ENCODE measurements at places on chromosomes 13 and 19. TPM values are rescaled to one million over a fixed set of nuclear protein-coding genes. Genes with fewer than 3 reads are reported as not detected.

GRCh38 chr13:27678306-27679040, 56.8 kb downstream of the POLR1D start:
- no peak overlapping the region for H3K27ac ChIP-seq
- H3K27me3 ChIP-seq: no peaks in the 10 kb centered on the region
- no peaks in the 10 kb centered on the region for H3K4me1 ChIP-seq
- H3K36me3 ChIP-seq: no peaks in the 10 kb centered on the region

DNA sequence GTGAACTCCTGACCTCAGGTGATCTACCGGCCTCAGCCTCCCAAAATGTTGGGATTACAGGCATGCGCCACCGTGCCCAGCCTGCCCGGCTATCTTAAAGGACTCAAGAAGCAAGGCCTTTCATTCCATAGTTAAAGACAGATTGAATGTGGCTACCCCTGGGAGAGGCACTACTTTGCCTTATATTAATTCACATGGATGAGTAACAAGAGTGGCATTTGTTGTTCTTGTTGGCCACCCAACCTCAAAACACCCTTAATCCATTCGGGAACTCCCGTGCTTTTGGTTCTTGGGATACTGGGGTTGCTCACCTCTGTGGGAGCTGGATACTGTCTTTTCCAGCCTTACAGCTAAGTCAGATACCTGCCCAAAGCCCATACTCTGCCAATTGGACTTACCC, 34.4 kb upstream of the ABCC4 start:
- H3K36me3 ChIP-seq: no peaks in the 10 kb centered on the region
- H3K27me3 ChIP-seq: no peaks in the 10 kb centered on the region
- no peaks in the 10 kb centered on the region for H3K4me1 ChIP-seq
- DNase-seq: no peak
- no peak overlapping the region for H3K27ac ChIP-seq
- no peak overlapping the region for H3K4me3 ChIP-seq

DNA sequence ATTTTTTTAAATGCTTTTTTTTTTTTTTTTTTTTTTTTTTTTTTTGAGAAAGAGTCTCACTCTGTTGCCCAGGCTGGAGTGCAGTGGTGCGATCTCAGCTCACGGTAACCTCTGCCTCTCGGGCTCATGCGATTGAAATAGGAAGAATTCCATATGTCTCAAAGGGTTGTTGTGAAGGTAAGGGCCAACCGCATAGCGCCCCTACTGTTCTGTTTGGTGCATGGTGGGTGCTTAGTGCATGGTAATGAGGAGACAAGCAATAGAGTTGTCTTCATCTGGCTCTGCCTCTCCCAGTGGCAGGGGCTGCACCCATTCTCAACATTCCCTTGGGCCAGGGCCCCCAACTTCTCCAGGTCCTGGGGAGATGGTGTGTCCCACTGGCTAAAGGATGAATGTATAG, 68.7 kb downstream of the RASL11A start:
- no peaks in the 10 kb centered on the region for H3K4me1 ChIP-seq
- peaks cover 15% of the 10 kb centered on the region for H3K27me3 ChIP-seq

MPV17L2 gene
- 8.2 TPM for total RNA-seq

GRCh38 chr19:2237051-2237868, 636 bp downstream of the SF3A2 start:
- DNase-seq: no peak
- H3K4me1 ChIP-seq: peaks cover 56% of the 10 kb centered on the region
- H3K36me3 ChIP-seq: peaks cover 10% of the 10 kb centered on the region
- H3K4me3 ChIP-seq: peak overlapping the region; percentile 90
- H3K27me3 ChIP-seq: no peaks in the 10 kb centered on the region

DNA sequence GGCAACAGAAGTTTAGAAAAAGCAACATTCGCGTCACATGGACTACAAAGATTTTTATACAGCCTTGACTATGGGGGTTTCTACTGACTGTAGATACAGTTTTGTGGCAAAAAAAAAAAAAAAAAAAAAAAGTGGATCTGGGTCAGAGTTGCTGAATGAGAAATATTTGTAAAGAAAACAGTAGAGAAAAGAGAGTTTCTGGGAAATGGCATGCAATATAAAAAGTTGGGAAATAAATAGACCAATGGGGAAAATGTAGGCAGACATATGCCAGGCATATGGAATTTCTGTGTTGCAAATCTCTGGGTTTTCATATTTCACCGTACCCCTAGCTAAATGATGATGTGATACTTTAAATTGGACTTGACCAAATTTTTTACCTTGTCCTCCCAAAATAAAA, 315.3 kb downstream of the EFNB2 start:
- H3K4me3 ChIP-seq: no peak overlapping the region
- H3K36me3 ChIP-seq: no peaks in the 10 kb centered on the region
- H3K27me3 ChIP-seq: no peaks in the 10 kb centered on the region
- no peaks in the 10 kb centered on the region for H3K4me1 ChIP-seq
- H3K27ac ChIP-seq: no peak overlapping the region
- DNase-seq: no peak

GRCh38 chr19:843836-844545, 3.2 kb downstream of the PRTN3 start:
- H3K27me3 ChIP-seq: peaks cover 32% of the 10 kb centered on the region
- H3K4me1 ChIP-seq: peaks cover 17% of the 10 kb centered on the region
- no peaks in the 10 kb centered on the region for H3K36me3 ChIP-seq
- H3K4me3 ChIP-seq: no peak overlapping the region

- no peaks in the 10 kb centered on the region for H3K4me1 ChIP-seq
- H3K27me3 ChIP-seq: no peaks in the 10 kb centered on the region
- peaks cover 9% of the 10 kb centered on the region for H3K36me3 ChIP-seq
- H3K4me3 ChIP-seq: no peak overlapping the region
These were observed 40.2 kb downstream of the KCNRG start for GRCh38 chr13:50055454-50055853.

DNA sequence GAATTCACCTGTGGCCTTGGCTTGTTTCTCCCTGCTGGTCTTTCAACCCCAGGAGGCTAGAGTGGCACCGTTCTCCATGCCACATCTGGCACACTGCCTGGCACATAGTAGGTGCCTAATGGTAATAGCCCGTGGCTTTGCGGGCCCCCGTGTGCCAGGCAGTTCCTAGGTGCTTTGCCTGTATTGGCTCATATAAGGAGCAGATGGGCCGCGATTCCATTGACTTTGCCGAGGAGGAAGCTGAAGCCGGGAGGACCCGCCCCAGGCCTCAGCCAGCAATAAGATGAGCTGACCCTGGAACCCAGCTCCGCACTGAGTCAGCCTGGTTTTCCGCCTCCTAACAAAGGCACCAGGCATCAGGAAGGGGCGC, 807 bp downstream of the PGLYRP1 start:
- no peak overlapping the region for H3K4me3 ChIP-seq
- no peaks in the 10 kb centered on the region for H3K36me3 ChIP-seq
- H3K4me1 ChIP-seq: no peaks in the 10 kb centered on the region
- no peak overlapping the region for H3K27ac ChIP-seq
- DNase-seq: no peak
- peaks cover 51% of the 10 kb centered on the region for H3K27me3 ChIP-seq

DNA sequence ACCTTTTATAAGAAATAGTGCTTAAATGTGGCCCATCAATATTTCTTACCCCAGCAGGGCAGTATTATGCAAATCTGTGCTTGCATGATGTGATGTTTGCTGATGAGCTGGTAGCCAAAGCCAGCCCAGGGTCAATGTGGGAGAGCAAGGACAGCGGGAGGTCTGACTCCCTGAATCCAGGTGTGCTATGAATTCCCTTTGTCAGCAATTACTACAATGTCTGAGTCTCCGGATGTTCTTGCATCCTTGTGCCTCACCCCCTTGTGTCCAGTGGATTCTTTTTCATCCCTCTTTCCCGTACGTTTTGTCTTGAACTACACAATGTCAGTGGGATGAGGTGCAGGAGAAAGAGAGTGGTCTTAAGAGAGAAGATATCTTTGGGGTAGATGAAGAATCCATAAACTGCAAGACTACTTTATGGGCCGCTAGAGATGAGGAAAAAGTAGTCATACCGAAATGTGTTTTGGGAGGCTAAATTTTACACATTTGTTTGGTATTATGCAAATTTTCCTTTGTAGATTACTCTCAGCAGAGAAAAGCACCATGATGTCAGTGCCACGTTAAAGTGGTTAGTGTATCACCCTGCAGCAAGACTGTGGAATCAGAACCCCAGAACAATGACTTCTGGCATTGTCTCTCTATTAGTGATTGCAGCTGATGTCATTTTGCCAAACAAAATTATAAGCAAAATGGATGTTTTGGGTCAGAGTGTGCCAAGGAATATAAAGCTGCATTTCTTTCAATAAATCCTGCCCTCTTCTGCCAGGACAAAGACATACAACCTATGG, 53.5 kb upstream of the TSHZ3 start:
- H3K27ac ChIP-seq: no peak overlapping the region
- no peaks in the 10 kb centered on the region for H3K4me1 ChIP-seq
- H3K4me3 ChIP-seq: no peak overlapping the region
- no peaks in the 10 kb centered on the region for H3K27me3 ChIP-seq

DNA sequence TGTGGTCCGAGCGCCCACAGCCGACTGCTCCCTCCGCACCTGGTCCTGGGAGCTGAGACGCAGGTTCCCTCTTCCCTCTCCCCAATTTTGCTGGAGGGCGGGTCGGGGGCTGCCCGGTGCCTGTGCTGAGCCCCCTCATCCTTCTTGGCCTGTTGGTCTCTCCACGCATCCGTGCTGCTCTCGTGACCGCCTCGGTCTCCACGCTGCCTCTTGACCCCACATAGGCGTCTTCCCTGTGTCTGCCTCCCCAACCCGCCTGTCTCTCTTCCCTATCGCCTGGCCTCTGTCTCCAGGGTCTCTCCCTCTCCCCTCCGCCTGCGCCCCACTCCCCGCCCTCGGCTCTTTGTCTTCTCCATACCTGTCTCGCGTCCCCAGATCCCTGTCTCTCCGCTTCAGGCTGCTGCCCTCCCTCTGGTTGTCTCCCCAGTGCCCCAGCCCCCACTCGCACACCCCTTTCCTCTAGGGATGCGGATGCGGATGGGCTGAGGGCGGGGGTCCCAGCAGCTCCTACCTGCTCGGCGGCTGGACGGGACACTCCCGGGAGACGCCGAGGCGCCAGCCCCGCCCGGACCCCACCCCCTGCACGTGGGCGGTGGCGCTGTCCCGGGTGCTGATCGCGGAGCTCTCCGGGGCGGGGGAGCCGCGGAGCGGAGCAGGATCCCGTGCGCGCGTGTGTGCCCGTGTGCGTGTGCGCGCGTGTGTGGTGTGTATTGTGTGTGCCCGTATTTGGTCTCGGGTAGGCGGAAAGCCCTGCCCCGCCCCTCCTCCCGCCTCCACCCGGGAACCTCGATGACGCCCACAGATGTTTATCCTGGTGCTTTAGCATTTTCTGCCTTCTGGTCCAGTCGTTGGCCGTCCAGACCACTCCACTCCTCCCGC, at the start of gene SYT5:
TSS of gene SYT5 (minus strand) at position 684 of the 879 bp plus-strand sequence. CDS start 1,248 bp downstream, outside the sequence.
- H3K27ac ChIP-seq: no peak within 1 kb of the TSS
- H3K4me1 ChIP-seq: peaks cover 7% of the 10 kb centered on the region
- H3K36me3 ChIP-seq: no peaks in the 10 kb centered on the region
- DNase-seq: no peak
- H3K27me3 ChIP-seq: peaks cover 89% of the 10 kb centered on the region

DNA sequence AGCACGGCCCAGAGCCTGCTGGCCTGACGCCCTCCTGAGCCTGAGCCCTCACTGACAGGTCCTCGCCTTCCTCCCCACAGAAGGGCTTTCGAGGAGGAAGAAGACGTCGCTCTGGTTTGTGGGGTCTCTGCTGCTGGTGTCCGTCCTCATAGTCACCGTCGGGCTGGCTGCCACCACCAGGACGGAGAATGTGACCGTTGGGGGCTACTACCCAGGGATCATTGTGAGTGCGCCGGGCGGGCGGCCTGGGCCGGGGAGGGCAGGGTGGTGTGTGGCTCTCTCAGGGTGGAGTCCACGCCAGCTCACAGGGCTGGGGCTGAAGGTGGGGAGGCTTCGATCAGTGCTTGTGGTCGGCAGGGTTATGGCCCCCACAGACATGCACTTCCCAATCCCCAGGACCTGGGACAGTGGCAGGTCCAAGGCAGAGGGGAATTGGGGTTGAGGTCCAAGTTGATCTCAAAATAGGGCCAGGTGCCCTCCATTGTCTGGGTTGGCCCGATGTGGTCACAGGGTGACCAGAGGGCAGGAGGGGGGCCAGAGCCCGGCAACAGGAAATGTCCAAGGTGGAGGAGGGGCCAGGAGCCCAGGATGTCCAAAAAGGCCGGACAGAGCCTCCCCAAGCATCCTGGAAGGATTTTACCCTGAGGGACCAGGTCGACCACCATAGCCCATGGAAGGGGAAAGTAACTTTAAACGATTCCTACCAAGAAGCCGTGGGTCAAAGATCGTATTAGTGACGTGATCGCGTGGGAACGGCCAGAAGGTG, 7.2 kb downstream of the TMEM255B start:
- H3K36me3 ChIP-seq: no peaks in the 10 kb centered on the region
- H3K4me1 ChIP-seq: no peaks in the 10 kb centered on the region
- DNase-seq: peak; percentile 53
- no peak overlapping the region for H3K4me3 ChIP-seq
- no peaks in the 10 kb centered on the region for H3K27me3 ChIP-seq

KLK1 gene
- total RNA-seq: 1.7 TPM

DNA sequence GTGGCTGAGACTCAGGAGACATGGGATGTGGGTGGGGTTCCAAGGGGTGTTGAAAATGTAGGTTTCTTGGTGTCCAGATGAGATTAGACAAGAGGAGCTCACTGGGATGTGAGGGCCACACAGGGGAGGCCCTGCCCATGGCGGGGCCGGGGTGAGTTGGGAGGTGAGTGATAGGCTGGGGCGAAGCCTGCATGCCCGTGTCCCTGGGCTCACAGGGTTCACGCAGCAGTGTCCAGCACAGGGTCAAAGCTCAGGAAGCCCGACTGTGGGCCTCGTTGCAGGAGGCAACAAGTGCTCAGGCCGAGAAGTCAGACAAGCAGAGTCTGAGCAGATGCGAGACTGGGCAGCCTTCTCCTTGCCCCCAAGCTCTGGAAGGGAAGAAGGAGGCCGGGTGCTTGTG, 27.2 kb downstream of the CCDC8 start:
- peaks cover 71% of the 10 kb centered on the region for H3K36me3 ChIP-seq
- H3K4me3 ChIP-seq: no peak overlapping the region
- H3K4me1 ChIP-seq: no peaks in the 10 kb centered on the region
- no peak overlapping the region for H3K27ac ChIP-seq

DNA sequence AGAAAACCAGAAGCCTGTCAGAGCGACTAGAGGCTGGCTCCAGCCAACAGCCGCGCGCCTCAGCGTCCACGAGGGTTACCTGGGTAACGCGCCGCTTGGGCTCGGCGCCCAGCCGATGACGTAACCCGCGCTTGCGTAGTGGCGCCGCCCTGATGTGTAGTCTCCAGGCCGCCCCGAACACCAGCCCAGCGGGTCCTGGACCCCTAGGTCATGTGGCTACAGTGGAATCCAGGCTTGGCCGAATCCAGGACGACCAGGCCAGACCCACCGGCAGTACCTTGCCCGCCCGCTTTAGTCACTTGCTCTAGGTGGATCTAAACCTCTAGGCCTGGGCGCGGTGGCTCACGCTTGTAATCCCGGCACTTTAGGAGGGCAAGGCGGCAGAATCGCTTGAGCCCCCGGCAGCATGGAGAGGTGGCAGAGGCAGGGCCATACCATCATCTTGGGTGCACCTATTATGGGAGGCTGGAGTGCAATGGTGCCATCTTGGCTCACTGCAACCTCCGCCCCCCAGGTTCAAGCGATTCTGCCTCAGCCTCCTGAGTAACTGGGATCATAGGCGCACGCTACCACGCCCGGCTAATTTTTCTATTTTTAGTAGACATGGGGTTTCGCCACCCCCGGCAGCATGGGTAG, 7.2 kb upstream of the ZNF606 start:
- H3K27ac ChIP-seq: no peak overlapping the region
- no peaks in the 10 kb centered on the region for H3K27me3 ChIP-seq
- no peak overlapping the region for H3K4me3 ChIP-seq
- peak; percentile 73 for DNase-seq
- no peaks in the 10 kb centered on the region for H3K4me1 ChIP-seq
- peaks cover 6% of the 10 kb centered on the region for H3K36me3 ChIP-seq
